Retina (tissue), 1 donor: ENCODE measurements at places on chromosomes 12 and 14.

GRCh38 chr12:11158885-11159444, 12.0 kb upstream of the SMIM10L1 start:
- DNase-seq, result no peak

DNA sequence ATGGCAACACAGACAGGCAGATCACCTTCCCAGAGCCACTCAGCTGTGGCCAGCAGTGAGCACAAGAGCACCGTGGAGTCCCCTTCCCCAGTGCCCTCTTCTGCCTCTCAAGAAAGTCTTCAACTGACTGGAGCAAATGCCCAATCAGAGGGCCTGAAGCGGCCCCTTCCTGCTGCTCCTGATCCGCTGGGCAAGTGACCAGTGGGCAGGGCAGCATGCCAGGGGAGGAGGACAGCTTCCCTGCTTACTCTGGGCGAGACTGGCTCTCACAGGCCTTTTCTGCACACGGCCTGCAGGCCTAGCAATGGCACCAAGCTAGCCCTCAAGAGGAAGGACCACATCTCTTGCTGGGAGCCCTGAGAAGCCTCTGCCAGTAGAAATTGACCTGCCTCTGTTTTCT, 890 bp downstream of the KRT71 start:
- no peak for DNase-seq

- peak; percentile 43 for DNase-seq
These were observed 12.9 kb upstream of the TUBA1A start for GRCh38 chr12:49201595-49202295.

DNA sequence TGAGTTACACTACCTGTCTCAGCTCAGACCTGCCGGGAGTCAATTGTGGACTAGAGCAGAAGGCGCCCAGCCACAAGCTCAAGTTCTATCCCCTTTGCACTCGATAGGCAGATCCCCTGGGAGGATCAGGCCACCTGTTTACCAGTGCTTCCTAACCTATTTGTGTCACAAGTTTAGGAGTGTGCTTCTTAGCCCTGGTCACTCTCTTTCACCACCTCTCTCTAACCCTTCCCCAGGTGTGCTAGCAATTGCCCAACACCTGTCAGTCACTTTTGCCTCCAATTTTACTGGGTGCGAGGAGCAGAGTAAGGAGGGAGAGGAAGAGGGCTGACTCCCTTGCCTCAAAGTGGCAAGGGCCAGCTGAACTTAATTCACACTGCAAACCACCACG, 745 bp upstream of the NAA30 start:
- no peak for DNase-seq

GRCh38 chr14:99510556-99511139, 29.4 kb downstream of the CCNK start:
- DNase-seq, result peak; percentile 7

GRCh38 chr12:70994217-70994788, 73.8 kb upstream of the PTPRR start:
- no peak for DNase-seq

DNA sequence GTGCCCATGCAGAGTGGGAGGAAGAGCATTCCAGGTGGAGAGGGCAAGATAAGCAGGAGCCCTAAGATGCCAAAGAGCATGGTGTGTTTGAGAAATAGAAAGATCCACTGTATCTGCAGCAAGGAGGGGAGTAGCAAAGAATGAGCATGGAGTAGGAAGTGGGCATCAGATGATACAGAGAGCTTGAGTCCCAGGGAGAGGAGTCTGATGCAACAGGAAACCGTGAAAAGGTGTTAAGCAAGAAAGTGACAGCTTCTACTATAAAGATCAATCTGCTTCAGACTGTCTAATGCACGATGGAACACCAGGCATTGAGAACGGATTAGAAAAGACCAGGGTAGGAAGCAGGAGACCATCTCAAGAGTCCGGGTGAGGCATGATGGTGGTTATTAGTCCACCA, 12.3 kb upstream of the GPRC5D start:
- DNase-seq, result no peak

GRCh38 chr12:69987579-69988091, 162.6 kb downstream of the MYRFL start:
- DNase-seq, result no peak

GRCh38 chr14:76924371-76925096, 98.3 kb downstream of the LRRC74A start:
- peak; percentile 68 for DNase-seq

- DNase-seq, result no peak
These were observed 1.2 kb downstream of the AMHR2 start for GRCh38 chr12:53424626-53425514.

DNA sequence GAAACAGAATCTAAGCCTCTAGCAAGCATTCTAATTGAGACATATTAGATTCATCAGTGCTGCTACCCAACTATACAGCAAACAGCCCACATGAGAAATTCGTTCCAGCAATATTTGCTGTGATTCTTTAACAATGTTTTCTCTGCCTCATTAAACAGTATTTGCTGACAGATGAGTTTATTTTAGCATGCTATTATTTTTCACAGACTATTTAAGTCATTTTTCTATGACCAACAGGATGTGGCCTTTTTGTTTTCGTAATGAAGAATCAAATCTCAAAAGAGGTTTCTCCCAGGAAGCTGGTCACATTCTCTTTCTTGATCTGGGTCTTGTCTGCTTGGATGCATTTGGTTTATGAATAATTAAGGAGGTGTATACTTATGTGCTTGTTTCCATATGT, 23.2 kb upstream of the SERPINA12 start:
- DNase-seq, result no peak

DNA sequence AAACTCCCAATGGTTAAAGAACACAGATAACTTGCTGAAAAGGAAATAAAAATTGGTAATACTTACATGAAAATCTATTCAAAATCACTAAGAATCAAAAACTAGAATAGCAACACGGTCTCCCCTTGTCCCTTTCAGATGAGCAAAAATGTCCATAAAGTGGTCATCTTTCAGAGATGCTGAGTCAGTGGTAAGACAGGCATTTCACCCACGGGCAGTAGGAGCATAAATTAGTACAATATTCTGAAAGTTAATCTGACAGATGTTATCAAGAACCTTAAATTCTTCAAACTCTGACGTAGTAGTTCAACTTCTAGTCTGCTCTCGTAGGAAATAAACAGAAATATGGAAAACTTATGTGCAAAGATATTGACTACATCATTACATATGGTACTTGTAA, 33.1 kb upstream of the GNPNAT1 start:
- no peak for DNase-seq

GRCh38 chr12:104565606-104566243, 109.0 kb downstream of the CHST11 start:
- no peak for DNase-seq

DNA sequence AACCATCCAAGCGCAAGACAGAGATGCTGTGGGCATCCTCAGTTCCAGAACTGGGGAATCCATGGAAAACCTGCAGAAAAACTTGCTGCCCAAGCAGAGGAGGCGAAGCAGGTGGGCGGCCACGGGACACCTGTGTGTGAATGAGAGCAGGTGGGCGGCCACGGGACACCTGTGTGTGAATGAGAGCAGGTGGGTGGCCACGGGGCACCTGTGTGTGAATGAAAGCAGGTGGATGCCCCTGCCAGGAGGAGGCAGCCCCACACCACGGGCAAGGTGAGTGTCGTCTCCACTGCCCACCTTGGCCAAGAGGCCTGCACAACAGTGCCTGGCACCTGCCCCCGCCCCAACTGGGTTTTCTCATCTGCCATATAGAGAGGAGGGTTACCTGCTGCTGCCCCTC, 59.2 kb downstream of the GSC start:
- no peak for DNase-seq

GRCh38 chr12:52310622-52311284, 10.4 kb downstream of the KRT83 start:
- DNase-seq, result peak; percentile 0

GRCh38 chr12:120685522-120685921, 1.4 kb upstream of the MLEC start:
- no peak for DNase-seq

DNA sequence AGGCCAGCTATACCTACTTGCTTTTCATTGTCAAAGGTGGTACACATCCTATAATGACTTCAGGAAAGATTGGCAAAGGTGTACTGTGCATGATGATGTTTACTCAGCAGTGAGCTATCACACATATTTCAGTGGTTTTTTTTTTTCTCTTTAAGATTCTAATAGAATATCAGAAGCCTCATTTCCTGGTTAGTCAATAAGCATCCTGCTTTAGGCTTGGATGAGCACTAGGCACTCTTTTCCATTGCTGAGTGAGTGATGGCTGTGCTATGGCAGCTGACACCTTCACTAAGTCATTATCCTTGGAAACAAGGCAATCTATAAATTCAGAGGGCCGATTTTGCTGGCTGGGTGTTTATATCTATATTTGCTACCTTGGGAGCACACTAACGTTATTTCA, 161.1 kb upstream of the RASSF8 start:
- DNase-seq, result no peak

- no peak for DNase-seq
These were observed 440.4 kb upstream of the DCN start for GRCh38 chr12:91622981-91623380.

DNA sequence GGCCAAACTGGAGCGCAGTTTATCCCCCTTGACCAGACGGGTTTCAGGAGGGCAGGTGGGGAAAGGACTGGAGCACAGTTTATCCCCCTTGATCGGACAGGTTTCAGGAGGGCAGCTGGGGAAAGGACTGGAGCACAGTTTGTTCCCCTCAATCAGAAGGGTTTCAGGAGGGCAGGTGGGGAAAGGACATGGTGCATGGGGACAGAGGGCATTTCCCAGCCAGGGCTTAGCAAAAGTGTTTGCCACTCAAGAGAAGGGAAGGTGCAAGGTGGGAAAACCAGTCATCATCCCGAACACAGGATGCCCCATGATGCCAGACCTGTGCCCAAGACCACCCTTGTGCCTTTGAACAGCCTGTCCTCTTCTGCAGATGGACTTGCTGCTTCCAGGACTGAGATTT, 54.7 kb downstream of the SPTB start:
- no peak for DNase-seq

DNA sequence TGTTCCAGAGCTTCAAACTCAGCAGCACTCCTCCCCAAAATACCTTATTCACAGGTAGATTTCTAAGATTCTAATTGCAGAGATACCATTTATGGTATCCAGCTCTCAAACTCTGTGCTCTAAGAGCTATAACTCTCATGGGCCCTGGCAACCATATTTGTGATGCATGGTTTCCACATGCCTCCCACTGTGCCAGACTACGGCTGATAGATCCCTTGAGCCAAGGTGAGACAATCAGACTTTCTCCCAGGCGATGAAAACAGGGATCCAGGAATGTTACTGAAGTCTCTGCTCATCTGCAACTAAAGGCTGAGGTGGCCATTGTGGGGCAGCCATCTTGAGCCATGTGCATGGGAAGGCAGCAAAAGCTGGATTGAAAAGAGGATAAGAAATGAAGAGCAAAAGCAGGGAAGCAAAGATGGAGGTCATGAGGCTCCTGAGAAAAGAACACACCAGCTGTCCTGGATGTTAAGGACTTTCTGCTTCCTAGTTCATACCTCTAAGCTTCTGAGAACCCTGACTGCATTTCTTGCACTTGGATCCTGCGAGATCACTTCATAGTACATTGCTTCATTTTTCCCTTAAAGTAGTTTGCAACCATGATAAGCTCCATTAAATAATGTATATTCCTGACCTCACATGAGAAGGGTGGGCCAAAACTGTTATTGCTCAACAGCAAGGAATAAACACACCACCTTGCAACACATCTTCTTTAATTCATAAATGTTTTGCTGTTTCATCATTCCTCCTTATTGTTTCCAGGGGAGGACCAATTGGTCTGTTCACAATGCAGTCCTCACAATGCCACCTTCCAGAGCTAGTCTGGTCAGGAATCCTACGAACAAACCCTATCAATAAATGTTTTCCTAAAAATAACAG, 5.4 kb downstream of the EGLN3 start:
- DNase-seq, result no peak

GRCh38 chr14:60275932-60276331, 26.9 kb downstream of the PPM1A start:
- no peak for DNase-seq

DNA sequence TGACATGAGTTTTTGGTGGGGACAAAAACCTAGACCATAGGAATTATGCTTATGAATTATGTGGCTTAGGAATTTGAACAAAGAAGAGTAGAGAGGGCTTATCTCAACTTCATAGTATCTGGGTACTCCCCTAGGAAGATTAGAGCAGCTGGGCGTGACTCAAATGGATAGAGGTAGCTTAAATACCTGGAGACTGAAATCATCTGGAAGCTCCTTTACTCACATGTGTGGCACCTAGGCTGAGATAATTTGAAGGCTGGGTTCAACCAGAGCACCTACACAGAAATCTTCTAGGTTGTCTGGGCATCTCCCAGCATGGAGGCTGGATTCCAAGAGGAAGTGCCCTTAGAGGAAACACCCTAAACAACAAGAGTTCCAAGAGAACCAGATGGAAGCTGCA, 393.9 kb downstream of the ADAMTS20 start:
- no peak for DNase-seq

DNA sequence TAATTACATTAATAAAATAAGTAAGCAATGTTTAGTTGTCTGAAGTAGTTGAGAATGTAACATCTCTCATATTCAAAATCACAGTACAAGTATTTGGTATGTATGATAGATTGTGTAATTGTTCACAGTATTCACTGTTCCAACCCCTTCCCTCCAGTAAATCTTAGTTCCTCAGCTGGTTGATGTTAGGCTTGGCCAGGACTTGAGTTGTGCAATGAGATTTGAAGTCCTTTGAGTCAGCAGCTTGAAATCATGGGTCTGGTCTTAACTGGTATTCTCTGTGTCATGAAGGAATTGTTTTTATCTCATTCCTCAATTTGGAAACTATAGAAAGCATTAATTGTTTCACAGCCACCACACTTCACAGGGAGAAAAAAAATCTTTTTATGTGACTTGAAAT, 477.1 kb downstream of the FSCB start:
- DNase-seq, result no peak

DNA sequence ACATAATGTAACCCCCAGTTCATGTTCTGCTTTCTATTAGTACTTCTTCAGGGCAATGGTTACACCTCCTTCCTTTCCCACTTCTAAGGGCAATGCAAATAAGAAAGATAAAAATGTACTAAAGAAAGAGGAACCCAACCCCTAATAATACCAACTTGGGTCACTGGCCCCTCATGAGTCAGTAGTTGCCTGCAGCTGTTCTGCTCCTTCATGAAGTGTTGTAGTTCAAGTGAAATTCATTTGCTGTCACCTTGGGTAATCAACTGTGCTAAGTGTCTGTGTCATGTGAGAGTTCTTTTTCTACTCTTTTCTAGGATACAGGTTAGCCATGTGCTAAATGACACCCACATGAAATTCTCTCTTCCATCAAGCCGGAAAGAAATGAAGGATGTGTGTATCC, 91.8 kb downstream of the PLXNC1 start:
- DNase-seq, result no peak

DNA sequence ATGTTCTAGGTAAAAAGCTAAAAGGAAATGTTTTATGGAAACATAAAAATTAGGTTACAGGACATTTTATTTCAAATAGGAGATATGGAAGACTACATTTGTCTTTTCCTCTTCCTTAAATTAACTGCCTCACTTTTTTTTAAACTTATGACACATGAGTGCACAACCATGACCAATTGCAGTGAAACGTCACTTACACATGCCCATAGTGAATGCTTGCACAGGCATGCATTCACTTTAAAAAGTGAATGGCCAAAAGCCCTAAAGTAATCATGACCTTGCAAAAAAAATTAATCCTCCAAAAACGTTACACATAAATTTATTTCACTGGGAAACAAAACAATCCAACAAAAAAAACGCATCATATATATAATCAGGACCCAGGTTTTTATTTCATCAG, 343.2 kb upstream of the TMTC1 start:
- no peak for DNase-seq
